NCI-H460 (cell line): ENCODE measurements at places on chromosomes 5 and 9.

DNA sequence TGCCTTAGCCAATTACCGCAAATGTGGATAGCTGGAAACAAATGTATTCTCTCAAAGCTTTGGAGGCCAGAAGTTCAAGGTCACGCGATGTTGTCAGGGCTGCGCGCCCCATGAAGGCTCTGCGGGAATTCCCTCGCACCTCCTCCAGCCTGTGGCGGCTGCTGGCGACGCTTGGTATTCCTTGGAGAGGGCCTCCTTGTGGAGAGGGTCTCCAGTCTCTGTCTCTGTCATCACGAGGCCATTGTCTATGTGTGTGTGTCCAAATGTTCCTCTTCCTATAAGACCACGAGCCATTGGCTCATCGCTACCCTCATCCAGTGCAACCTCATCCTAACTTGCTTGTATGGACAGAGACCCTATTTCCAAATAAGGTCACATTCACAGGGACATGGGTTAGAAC is 97.5 kb downstream of the ANKRD33B start:
- DNase-seq = no peak

- no peak for DNase-seq
Observed at GRCh38 chr9:121709798-121710197, 58.4 kb downstream of the DAB2IP start.

DNA sequence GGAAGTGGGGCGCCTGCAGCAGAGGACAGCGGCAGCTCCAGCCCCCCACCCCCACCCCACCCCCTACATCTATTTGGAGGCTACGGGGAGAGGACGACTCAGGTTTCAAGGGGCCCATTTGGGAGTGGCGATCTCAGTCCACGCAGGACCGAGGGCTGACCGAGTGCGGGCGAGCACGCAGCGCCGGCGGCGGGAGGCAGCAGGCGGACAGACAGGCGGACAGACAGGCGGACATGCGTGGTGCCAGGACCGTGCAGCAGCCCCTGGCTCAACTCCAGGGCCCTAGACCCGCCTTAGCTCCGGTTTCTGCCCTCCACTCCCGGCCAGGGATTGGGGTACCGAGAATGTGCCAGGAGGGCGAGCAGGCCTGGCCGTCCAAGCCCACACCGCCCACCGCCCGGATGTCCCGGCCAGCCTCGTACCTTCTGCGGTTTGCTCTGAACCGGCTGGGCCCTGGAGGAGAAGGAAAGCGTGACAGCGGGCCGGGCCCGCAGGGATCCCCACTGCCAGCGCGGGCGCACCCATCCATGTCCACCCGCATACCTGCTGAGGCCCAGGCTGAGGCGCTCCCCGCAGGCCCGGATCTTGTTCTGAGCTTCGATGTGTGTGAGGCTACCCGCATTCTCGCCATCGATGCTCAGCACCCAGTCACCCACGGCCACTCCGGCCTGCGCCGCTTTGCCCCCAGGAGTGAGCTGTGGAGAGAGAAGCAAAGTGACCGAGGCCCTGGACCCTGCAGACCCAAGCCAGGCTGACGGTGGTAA is 5.2 kb downstream of the PDLIM7 start:
- DNase-seq = no peak

GRCh38 chr9:136204838-136205706 is at the start of gene LHX3:
LHX3 (minus strand) TSS chr9:136205128; CDS start chr9:136205012, 116 bp downstream.
- DNase-seq = no peak

- DNase-seq = no peak
Observed at GRCh38 chr5:132098621-132099020, 25.0 kb downstream of the CSF2 start.

GRCh38 chr5:73374520-73375190 is 73.9 kb downstream of the FOXD1 start:
- DNase-seq = no peak

- no peak for DNase-seq
Observed at GRCh38 chr5:133334796-133335639, 277.3 kb downstream of the FSTL4 start.

- no peak for DNase-seq
Observed at GRCh38 chr5:141533897-141534296, 45.0 kb downstream of the PCDHGC5 start.

GRCh38 chr9:14565352-14566016 is 127.7 kb downstream of the ZDHHC21 start:
- no peak for DNase-seq

GRCh38 chr9:21974722-21975409 is 19.3 kb downstream of the CDKN2A start:
- no peak for DNase-seq

DNA sequence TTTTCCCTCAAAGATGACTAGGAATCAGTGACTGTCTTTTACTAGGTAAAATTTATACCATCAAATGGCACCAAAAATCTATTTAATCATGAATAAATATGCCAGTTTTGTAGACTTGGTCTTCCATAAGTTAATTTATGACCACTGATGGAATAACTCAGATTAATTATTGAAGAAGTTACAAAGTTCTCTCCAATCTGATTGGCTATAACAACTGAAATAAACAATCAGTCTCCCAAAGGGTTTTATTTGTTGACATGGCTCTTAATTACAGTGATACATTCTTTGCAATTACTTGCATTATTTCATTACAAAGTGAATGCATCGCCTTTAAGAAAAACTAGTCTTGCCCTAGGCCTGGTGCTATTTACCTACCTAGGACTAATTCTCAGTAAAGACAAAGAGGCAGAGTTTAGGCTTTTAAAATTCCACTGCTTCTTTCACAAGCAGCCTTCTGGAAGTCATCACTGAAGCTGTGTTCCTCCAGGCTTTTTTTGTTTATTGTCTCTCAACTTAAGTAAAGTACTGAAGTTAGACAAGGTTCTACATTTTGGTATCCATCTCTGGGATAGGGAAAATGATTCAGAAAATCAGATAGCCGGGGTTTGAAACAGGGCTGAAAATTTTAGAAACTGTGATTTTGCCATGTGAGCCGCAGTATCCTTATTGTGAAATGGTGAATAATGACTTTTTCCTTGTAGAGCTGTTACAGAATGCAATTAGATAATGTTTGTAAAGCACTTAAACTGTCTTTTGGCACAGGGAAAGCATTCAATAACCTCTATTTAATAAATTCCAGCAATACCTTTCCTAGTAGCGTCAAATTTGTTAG is 2.5 kb downstream of the STOM start:
- no peak for DNase-seq

DNA sequence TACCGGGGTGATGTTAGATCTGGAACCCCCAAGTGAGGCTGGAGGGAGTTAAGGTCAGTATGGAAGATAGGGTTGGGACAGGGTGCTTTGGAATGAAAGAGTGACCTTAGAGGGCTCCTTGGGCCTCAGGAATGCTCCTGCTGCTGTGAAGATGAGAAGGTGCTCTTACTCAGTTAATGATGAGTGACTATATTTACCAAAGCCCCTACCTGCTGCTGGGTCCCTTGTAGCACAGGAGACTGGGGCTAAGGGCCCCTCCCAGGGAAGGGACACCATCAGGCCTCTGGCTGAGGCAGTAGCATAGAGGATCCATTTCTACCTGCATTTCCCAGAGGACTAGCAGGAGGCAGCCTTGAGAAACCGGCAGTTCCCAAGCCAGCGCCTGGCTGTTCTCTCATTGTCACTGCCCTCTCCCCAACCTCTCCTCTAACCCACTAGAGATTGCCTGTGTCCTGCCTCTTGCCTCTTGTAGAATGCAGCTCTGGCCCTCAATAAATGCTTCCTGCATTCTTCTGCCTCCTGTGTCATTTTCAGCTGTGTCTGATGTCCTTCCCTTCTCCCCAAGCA is 2.3 kb upstream of the MYOZ3 start:
- no peak for DNase-seq

- no peak for DNase-seq
Observed at GRCh38 chr5:61837788-61838187, 468.2 kb upstream of the KIF2A start.

DNA sequence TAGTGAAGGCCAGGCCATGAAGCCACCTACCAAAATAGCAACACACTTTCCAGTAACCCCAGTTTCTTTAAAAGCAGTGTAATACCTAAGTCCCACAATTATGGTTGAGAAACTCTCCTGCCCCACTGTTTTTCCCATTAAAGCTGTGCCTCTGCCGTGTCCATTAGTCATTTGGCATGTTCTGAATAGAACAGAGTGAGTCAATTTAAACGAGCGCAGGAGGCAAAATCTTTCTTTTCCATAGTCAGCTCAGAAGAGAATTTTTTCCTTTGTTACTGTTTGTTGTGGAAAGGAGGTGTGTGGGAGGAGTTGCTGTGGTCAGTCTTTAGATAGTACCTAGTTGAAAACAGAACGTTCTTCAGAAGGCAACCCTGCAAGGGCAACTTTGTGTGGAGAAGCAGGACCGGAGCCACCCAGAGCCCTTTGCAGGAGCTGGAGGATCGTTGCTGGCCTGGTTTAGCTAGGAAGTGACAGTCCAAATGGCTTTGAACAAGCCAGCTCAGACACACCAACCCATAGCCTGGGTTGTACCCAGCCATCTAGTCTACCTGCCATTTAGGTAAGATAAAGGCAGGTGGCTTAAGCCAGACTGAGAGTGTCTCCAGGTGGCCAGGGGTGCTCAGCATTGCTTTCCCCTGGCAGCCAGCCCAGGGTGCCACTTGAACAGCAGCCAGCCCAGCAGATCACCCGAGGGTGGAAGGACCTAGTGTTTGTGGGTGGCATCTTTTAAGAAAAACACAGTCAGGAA is 30.4 kb downstream of the GADD45G start:
- DNase-seq = no peak

DNA sequence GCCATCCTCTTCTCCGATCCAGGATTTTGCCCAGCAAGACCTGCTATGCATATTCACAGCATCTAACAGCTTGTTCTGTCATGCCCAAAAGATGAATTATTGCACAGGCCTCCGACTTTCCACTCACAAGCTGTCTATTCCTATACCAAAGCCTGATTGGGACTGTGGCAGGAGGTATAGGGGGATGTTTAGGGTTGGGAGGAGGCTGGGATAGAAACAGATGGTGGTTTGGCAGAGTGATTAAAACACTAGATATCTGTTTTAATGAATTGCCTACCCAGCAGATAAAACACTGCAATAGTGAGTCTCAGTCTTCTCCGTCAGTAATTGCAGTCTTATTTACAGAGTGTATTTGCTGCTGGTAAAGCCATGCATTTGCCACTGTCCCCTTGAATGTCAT is 215.3 kb downstream of the TLR4 start:
- DNase-seq = no peak

DNA sequence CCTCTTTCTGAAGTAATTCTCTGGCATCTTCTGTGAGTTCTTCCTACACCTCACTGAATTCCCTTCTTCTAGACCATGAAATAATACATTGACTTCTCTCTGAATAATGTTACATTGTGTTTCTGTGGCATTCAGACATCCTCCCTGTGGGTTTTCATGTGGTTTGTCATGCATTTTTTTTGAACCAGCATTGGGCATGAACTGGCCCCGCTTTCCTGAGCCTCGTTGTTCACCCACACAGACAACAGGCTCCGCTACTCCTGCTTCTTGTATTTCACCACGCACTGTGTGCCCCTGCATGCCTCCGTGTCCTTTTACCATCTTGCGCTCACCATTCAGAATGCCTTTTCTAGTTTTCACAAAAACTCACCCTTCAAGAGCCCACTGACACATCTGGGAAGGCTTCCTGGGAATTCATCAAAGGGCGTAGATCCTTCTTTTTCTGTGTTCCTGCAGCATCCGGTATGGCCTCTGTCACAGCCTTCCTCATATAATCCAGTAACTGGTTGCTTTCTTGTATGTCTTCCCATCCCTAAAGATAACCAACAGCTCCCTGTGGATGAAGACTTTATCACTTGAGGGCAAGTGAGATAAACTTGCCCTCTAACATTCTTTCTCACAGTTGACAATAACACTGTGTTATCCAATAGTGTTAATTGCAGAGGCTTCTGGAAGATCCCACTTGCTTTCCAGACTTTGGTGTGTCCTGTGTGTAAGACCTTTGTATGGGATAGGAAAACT is 51.5 kb upstream of the ADAMTSL1 start:
- DNase-seq = no peak

DNA sequence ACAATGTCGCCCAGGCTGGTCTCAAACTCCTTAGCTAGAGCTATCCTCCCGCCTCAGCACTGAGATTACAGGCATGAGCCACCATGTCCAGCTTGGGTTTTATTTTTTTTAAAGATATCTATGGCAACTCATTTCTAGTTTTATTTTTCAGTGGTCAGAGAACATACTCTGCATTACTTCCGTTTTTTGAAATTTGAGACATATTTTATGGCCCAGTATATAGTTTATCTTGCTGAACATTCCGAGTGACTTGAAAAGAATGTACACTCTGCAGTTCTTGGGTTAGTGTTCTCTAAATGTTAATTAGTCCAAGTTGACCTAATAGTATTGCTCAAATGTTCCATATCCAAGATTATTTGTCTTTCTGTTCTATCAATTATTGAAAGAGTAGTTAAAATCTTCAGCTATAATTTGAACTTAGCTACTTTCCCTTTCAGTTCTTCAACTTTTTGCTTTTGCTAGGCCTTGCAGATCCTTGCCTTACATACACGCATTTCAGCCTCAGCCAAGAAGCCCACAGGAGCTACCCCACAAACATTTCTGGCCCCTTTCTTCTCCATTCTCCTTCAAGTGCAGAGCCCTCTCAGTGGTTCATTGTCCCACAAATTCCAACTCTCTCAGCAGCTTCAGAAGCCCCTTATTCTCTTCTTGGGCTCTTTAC is 22.3 kb upstream of the SNAPC3 start:
- no peak for DNase-seq

DNA sequence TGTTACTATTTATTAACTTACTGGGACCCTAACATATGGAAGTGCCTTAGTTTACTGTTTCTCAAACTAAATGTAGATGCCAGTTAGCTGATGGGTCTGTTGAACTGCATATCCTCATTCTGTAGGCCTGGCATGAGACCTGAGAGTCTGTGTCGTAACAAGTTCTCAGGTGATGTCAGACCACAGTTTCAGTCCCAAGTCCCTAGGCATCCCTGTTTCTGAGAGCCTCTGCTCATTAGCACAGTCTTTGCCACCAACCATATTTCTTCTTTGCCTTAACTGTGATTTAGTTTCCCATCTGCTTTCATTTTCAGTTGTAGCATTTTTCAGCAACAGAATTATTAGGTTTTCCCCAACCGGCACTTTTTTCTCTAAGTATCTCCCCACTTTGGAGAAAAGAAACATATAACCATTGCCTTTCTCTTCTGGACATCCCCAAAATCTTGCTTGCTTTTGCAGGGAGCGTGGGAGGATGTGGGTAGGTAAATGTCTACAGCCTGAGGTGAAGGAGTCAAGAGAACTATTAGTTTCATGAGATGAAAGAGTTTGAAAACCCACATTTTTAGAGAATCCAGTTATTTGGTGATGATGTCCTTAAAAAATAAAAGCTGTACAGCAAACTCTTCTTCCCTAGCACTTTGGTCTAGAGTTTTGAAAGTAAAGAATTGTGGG is 74.6 kb downstream of the NUDT12 start:
- DNase-seq = no peak

DNA sequence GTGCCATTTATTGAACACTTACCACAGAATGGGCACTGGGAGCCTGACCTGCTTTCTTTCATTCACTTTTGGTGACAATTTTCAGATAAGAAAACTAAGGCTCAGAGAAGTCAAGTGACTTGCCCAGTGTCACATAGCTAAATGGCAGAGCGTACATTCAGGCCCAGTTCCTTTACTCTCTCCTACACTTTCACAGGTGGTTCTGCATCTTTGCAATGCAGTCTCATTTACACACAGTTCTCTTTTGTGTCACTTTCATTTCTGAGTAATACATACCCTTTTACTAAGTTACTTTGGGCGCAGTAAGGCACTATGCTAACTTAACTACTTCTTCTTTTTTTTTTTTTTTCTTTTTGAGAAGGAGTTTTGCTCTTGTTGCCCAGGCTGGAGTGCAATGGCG is 8.3 kb downstream of the NFIL3 start:
- DNase-seq = no peak
